GM23338 (cell line): ENCODE measurements at places on chromosomes 5 and 9. TPM values are rescaled to one million over a fixed set of nuclear protein-coding genes. Genes with fewer than 3 reads are reported as not detected.

The GABBR2 gene
- total RNA-seq, result 0.50 and 1.3 TPM in 2 replicates

DNA sequence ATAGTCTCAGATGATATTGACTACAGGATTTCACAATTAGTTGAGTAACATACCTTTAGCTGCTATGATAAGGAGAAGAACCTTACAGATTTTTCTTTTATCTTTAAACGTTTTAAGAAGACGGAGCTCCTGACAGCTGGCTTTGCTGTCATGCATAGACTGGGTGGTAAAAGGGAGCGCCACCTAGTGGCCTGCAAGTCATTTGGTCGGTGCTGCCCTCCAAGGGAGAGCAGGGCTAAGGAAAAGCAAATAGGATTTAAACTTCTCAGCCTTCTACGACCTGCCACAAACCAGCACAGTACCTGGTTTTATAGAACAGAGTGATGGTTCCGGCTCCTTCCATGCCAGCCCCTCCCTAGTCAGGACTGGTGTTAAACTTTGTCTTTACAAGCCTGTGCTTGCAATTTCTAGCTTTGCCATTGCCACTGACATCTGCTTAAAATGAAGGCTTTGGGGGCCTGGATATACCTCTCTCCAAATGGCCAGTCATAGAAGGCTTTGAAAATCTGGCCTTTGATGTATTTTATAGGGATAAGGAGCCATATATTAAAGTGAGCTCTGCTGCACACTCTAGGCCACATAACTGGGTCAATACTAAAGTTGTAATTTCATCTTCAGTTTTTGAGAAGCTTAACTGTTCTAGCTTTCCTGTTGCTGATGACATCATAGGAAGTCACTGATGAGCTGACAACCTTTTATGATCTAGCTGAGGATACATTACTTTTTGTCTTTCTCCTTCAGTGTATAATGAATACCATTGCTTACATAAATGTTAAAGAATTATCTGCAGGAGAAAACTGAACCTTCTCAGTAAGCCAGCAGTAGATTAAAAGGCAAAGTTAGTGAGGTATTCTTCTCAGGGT, 31.1 kb upstream of the ADAMTSL1 start:
- peak; percentile 86 for DNase-seq
- H3K27ac ChIP-seq, result no peak overlapping the region
- no peak overlapping the region for H3K4me3 ChIP-seq
- peaks cover 6% of the 10 kb centered on the region; the same call in 1 of the 2 replicates for H3K27me3 ChIP-seq
- peaks cover 3% of the 10 kb centered on the region for H3K4me1 ChIP-seq

GRCh38 chr5:135879591-135879990, 16.1 kb downstream of the IL9 start:
- 0 out of 2 replicates have a peak, but pooled peaks cover 5% of the 10 kb centered on the region for H3K4me1 ChIP-seq
- H3K36me3 ChIP-seq, result no peaks in the 10 kb centered on the region
- no peak overlapping the region for H3K27ac ChIP-seq
- H3K27me3 ChIP-seq, result no peaks in the 10 kb centered on the region

- peak overlapping the region; percentile 81 for H3K27ac ChIP-seq
- no peak for DNase-seq
- H3K4me3 ChIP-seq, result no peak overlapping the region
- no peaks in the 10 kb centered on the region for H3K36me3 ChIP-seq
- H3K4me1 ChIP-seq, result peaks cover 23% of the 10 kb centered on the region
Observed at GRCh38 chr5:62326302-62326701, 20.3 kb downstream of the KIF2A start.

DNA sequence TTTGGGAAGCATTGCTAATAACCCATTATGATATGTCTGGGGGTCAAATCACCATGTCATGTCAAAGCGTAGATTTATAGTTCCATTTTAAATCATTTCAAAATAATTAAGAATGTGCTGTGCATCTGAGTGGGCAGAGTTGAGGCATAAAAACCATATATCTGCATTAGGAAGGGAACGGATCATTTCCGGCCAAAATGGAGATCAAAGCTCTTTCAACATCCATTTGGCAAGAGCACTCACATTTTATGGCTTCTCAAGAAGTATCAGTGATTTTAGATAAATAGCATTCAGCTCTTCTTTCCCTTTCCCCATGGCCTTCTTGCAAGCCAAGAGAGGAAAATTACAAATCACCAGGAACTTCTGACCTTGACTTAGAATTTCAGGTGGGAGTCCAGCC, 89.9 kb downstream of the HSPA4 start:
- H3K27ac ChIP-seq, result no peak overlapping the region
- DNase-seq, result no peak
- H3K36me3 ChIP-seq, result no peaks in the 10 kb centered on the region

DNA sequence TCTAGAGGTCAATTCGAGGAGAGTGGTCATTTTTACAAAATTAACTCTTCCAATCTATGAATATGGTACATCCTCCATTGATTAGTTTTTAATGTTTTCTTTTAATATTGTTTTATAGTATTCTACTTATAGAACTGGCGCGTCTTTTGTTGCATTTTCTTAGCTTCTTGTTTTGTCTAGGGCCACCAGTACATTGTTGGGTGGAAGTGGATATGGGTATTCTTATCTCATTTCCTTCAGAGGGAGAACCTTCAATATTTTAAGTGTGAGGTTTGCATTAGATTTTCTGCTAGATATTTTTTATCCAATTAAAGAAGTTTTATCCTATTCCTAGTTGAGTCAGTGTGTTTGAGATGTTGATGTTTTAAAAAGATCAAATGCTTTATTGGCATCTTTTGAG, 69.8 kb downstream of the RPS23 start:
- no peak for DNase-seq
- no peaks in the 10 kb centered on the region for H3K27me3 ChIP-seq
- H3K4me3 ChIP-seq, result no peak overlapping the region
- no peaks in the 10 kb centered on the region for H3K4me1 ChIP-seq
- H3K27ac ChIP-seq, result no peak overlapping the region

DNA sequence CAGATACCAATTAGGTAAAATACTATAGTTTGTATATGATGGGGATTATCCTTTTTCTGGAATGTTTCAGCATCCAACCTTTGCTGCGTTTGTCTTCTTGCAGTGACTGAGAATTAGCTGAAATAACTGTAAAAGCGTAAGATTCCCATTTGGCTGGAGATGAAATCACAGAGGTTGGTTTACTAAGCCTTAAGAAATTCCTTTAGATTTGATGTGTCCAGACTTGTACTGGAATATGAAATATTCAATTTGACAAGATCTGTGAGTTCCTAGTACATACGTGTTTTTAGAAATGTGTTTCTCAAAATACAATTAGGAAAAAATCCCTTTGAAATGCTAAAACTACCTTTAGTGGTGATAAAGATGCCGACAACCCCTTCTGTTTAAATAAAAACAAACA, 286.0 kb upstream of the DMRT1 start:
- no peak for DNase-seq
- no peak overlapping the region for H3K27ac ChIP-seq
- H3K4me1 ChIP-seq, result peaks cover 3% of the 10 kb centered on the region; the same call in 1 of the 2 replicates
- no peak overlapping the region for H3K4me3 ChIP-seq
